ENCODE measurements at places on chromosomes 3 and 15.

DNA sequence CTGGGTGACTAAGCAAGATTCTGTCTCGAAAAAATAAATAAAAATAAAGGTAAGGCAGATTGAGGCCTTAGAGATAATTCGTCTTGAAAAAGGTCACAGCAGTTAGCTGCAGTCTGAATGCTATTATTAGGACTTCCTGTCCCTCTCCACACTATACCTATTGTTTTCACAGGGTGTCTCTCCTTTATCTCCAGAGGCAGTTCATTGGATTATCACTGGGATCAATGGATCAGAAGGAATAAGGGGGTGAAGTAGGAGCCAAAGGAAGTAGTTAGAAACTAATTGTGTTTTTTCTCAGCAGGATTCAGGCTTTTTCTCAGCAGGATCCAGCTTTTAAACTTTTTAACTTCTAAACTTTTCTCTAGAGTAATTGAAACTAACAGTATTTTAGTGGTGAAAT is 326.9 kb downstream of the IL5RA start:
- DNase-seq, result no peak

DNA sequence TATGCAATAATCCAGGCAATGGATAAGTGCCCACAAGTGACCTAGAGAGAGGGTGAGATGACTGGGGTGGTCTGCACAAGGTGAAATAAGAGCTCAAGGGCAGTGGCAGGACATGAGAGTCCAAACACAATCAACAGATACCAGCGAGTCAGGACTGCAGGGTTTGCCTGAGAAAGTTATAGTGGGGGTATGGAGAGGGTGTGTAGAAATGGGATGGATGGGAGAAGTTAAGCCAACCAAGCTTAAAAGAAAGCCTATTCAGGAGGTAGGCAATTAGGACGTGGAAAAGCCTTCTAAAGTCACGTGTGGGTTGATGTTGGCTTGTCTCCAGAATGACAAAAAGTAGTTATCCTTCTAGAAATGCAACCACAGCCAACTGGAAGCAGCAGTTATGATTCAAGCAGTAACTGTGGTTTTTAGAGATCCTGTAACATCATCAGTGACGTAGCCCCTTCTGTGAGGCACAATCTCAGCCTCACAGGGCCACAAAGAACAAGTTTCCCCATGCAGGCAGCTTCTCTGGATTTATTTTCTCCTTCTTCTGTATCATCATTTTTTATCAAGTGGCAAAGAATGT is 56.1 kb downstream of the FAM174B start:
- DNase-seq, result no peak

- no peak for DNase-seq
These were observed 140.3 kb upstream of the SEMA6D start for GRCh38 chr15:47577000-47577399.

GRCh38 chr3:130465521-130465920 is 51.5 kb upstream of the COL6A6 start:
- DNase-seq, result no peak

- DNase-seq, result no peak
These were observed 61.6 kb upstream of the SUCLG2 start for GRCh38 chr3:67715971-67716370.

- no peak for DNase-seq
These were observed 665.5 kb downstream of the NTRK3 start for GRCh38 chr15:87591042-87591441.

DNA sequence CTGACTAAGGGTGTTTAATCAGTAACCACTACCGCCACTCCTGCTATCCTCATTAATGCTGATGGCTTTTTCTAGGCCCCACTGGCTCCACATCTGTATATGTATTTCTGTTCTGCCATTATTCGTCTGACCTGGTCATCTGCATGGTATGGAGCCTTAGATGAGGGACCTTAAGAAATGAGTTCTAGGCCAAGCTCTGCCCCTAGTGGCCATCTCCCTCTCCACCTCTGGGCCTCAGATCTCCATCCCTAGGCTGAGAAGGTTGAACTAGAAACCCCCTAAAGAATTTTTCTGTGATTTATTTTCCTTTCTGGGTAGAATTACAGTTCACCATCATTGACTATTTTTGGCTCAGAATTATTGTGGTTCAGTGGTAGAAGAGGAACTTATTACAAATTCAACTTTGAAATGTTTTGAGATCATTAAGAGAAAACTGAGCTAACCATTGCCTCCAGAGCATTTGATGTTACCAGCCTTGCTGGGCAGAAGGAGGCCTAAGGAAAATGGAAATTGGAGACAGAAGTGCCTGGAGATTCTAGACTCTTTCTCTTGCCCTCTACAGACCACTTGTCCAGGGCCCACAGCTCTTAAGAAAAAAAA is 325.2 kb upstream of the NR2E3 start:
- DNase-seq, result no peak
